Body of pancreas (tissue), 4 donors: ENCODE measurements at places on chromosomes 4 and X.
A peak's percentile ranks its signal among the peaks of the same experiment; 100 is the strongest.

DNA sequence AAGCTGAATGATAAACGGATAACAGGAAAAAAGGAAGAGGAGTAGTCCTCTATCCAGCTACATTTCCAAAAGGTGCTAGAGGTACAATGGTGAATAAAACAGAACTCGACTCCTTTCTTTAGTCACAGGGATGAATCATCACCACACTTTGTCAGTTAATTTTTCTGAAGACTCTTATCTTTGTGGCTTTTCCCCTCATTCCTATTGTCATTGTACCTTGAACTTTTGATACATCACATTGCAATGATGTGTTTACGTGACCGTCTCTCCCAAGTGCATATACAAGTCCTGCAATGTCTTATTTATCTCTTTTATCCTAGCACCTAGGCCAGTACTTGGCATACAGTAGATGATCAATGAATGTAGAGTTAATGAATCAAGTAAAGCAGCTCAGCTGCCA lies 134.7 kb downstream of the LHFPL1 start:
- DNase-seq = no peak

DNA sequence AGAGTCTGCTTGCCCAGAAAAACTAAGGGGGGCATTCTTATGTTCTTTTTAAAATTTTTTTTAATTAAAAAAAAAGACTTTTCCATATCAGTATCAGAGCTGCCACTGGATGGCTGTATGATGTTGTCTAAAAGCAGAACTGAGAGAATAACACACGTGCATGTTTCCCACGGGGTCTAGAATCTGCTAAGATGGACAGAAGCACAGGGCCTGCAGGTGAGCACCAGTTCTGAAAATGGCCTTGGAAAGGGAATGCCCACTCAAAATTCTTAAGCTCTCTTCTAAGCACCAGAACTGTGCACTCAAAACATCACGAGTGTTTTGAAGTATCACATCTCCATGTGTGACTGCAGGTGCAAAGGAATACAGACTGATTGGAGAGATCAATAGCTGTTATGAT lies 61.1 kb downstream of the ARAP2 start:
- peak; percentile 24 for DNase-seq

- no peak for DNase-seq
Measured at GRCh38 chr4:186481998-186482790, 73.2 kb downstream of the MTNR1A start.

DNA sequence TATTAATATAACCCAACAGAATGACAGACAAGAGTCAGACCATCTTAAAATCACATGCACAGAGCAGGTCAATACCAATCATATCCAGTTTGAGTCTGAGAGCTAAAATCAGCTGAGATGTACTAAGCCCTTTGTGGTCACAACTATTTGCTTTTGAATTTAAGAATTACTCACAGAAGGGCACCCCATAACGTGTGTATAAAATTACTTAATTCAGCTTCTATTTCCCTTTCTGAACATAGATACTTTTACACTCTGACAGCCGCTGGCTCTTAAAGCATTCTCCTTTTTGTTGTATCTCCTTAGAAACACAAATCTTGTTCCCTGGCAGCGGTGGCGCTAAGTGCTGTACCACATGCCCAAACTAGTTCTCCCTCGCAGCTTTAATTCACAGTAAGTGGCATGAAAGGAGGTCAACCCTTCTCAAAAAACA lies 14.8 kb upstream of the PPARGC1A start:
- no peak for DNase-seq

DNA sequence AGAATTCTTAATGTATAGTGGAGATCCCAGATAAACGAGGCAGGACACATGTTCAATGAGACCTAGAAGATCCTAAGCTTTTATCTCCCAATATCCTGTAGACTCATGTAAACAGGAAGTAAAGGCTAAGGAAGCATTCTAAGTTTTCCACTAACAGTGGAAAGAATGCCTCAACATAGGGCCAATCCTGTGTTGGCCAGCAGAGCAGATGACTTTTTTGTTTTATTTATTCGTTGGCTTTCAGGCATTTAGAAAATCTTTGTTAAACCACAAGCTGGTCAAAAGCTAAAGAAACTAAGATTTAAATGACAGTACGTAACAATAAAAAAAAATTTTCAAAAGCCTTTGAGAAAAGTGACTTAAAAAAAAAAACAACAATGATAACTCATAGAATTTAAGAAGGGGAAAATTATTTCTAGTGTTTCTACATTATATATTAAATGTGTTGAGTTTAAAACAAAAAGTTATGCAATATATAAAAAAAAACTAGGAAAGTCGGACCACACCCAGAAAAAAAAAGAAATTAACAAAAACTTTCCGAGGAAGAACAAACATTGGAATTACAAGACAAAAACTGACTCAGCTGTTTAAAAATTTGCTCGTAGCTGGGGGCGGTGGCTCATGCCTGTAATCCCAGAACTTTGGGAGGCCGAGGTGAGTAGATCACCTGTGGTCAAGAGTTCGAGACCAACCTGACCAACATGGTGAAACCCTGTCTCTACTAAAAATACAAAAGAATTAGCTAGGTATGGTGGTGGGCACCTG lies 759.3 kb downstream of the FSTL5 start:
- DNase-seq = no peak

DNA sequence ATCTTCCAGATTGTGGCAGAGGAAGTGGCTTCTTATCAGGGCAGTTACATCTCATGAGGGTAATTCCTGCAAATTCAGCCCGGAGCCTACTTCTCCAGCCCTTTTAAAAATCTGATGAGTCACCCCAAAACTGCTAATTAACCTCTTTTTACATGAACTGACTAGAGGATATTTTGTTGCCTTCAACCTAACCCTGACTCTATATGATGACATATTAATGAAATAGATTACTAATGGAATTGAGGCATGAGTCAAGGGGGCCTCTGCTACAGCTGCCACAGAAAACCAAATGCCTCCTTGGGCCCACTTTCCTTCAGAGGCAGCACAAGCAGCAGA lies 72.5 kb downstream of the QRFPR start:
- no peak for DNase-seq

GRCh38 chr4:114890773-114891172 lies 222.6 kb downstream of the NDST4 start:
- DNase-seq = no peak

DNA sequence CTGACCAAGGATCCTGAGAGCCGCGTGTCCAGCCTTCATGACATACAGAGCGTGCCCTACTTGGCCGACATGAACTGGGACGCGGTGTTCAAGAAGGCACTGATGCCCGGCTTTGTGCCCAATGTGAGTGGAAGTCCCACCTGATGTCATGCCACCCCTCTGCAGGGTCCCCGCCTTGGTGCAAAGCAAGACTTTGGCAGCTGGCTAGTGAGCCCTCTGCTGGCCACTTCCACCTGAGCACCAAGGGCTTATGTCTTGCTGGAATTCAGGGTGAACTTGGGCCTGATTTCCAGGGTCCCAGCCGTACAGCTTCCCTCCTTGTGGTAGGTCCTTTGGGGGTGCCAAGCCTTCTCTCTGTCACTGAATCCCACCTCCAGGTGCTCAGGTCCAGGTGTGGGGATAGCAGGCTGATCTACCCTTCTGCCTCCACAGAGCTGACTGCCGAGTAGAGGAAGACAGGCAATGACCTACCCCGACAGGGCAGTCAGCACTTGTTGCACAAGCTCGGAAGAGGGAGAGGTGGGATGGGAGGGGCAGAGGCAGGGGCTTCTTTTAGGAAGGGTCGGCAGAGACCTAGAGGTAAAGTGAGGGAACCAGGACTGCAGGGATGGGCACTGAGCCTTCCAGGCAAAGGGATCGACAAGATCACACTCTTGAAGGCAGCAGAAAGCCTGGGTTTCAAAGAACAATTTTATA lies 248.1 kb downstream of the EVC2 start:
- no peak for DNase-seq

DNA sequence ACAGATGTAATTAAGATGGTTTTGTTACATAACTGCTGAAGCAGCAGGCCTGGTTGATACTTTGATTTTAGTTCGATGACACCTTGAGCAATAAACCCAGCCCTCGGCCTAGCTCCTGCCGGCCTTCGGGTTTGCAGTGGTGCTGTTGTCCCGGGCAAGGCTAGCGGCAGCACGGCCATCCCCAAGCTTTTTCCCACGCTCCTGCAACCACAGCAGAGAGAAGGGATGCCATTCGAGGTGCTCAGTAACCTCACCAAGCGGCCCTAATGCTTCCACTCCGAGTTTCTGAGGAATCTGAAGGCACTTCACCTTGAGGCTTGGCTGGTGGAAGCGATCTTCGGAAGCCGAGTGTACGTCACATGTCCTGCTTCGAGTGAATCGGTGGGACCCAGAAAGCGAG lies 182.1 kb downstream of the NAF1 start:
- DNase-seq = no peak

GRCh38 chrX:17685026-17685425 lies 52.3 kb upstream of the SCML1 start:
- DNase-seq = no peak

GRCh38 chr4:73087871-73088270 lies 18.4 kb upstream of the COX18 start:
- DNase-seq = no peak

GRCh38 chr4:176186067-176186466 lies 9.3 kb downstream of the SPATA4 start:
- DNase-seq = no peak

- DNase-seq = peak; percentile 83
Measured at GRCh38 chr4:139666735-139667281, 1.2 kb downstream of the MGST2 start.

GRCh38 chr4:98558471-98559169 lies 99.8 kb downstream of the TSPAN5 start:
- no peak for DNase-seq

DNA sequence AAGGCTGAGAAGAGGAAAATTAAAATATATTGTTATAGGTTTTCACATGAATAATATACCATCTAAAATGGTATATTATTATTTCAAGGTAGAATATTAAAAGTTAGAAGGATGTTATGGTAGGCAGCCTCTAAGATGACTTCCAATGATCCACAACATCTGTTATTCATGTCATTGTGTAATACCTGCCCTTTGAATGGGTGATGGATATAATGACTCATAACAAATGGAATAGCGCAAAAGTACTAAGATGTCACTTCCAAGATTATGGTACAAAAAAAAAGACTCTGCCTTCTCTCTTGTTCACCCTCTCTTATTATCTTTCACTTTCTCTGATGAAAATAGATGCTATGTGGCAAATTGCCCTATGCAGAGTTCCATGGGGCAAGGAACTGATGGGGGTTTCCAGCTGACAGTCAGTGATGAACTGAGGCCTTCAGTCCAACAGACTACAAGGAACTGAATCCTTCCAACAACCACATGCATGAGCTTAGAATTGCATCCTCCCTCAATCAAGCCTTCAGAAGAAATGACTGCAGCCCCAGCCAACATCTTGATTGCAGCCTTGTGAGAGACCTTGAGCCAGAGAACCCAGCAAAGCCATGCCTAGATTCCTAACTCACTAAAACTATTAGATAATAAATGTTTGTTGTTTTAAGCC lies 57.7 kb downstream of the HS6ST2 start:
- no peak for DNase-seq

DNA sequence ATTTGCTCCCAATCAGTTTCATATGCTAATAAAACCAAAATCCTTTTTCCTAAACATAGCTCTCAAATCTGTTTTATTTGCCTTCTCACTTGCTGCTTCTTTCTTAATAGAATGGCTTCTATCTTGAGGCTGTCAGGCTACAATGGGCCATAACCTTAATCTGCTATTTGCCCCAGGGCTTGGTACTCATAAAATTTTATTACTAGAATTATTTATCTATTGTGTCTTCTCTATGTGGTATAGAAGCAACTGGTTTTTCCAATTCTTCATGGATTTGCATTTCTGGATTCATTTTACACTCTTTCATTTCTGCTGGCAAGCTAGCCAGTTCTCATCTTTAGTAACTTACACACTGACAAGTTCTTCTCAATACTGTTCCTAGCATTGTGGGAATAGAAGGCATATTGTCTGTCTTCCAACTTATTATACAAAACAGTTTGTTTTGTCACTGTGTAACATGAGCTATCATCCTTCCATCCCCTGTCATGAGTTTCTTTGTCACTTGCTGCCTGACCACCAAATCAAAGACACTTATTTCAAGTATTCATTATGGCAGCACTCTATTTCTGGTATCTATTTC lies 96.6 kb upstream of the KCNIP4 start:
- no peak for DNase-seq

- no peak for DNase-seq
Measured at GRCh38 chr4:7799736-7800135, 139.9 kb downstream of the AFAP1 start.

DNA sequence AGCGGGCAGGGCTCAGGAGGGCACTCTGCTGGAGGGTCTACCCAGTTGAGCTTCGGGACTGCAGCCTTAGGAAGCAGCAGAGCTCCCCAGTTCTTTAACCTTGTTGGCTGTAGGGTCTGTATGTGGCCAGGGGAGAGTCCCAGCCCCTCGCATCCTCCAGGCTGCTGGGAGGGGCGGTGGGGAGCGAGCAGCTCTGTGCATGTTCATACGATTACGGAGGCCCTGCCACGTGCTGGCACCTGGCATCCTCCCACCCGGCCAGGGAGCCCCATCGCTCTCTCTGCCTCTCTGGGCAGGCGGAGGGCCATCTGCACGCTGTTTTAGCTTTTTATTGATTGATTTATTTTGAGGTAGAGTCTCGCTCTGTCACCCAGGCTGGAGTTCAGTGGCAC lies 21.2 kb downstream of the NSG1 start:
- no peak for DNase-seq

DNA sequence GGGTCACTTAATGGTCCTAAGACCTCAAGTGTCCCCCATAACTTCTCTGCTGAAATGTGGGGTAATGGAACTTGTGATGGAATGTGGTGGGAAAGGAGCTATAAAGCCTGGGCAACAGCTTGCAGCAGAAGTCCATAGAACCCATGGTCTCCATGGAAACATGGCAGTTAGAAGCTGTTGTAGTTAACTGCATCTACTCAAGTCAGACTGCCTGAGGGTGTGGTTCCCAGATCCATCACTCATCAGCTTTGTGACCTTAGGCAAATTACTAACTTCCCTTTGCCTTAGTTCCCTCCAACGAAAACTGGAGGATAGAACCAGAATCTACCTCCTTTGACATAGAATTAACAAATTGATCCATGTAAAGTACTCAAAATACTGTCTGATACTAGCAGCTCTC lies 113.0 kb downstream of the SPATA18 start:
- no peak for DNase-seq

DNA sequence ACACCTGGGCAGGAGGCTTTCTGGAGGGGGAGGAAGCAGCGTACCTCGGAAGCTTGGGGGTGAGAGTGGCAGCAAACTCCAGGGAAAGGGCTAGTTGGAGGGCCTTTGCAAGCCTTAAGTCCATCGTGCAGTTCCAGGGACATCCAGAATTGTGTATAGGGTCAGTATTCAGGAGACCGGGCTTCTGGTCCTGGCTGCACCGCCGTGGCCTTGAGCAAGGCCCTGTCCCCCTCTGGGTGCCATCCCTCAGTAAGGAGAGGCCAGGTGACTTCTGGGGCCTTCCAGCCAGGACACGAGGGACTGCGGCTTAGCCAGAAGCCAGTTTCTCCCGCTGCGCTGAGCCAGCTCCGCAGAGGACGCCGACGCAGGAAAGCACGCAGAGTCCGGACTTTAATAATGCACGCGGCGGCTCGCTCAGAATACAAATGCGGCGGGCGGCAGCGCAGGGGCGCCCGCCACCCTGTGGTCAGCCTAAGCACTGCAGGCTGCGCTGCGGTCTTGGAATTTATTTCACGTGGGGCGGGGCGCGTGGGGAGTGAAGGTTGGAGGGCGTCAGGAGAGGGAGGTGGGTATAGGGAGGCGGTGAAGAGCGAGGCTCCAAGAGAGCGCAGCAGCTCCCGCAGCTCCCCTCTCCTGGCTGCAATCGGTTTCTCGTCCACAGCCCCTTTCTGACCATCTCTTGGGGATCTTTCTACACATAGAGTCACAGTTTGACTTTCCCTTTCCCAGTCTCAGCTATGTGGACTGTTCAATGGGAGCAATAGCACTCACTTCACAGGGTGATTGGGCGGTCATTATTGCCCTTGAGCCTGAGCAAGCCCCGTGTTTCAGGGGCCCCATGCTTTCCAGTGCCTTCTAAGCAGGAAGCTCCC lies 94.1 kb upstream of the GPR50 start:
- peak; percentile 73 for DNase-seq
